ENCODE measurements at places on chromosomes 11 and 22. TPM values are rescaled to one million over a fixed set of nuclear protein-coding genes. Genes with fewer than 3 reads are reported as not detected.

- peak overlapping the region; percentile 11 for H3K27ac ChIP-seq
- H3K4me1 ChIP-seq: no peaks in the 10 kb centered on the region
- no peaks in the 10 kb centered on the region for H3K27me3 ChIP-seq
Observed at GRCh38 chr22:33757041-33757801, 163.1 kb downstream of the LARGE1 start.

DNA sequence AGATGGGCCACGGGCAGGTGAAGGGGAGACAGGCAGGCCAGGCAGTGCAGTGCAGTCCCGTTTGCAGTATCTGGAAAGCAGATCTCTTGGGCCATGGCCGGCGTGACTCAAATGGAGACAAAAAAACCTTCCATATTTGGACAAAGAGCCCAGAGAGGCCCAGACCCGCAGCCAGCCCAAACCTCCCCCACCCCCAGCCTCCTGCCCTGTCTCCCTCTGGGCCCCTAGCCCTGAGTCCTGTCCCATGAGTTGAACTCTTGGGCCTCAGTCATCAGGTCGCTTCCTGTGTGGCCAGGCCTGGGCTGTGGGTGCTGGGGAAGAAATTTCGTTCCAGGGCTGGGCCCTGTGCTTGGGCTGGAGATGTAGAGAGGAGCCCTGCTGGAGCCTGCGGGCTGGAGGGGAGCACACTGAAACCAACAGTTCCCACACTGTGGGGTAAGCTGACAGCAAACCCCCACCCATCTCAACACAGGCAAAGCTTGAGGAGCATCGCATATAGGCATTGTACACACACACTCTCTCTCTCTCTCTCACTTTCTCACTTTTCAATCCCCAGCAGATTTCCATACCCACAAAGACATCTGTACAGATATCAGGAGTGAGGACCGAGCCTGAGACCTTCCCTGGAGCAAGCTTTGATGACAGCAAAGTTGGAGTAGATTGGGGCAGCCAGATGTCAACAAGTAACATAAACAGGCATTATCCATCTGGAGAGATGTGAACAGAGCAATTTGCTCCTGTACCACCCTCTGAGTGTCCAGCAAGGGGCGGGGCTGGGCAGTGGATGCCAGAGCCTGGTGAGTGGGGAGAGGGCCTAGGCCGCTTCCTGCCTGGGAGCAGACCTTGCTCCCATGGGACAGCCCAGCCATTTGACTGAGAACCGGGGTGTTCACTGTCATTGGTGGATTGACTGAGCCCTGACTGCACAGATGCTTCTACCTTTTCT, 17.2 kb downstream of the ARHGEF17 start:
- DNase-seq: no peak
- peak overlapping the region; percentile 60 for H3K27ac ChIP-seq
- peaks cover 47% of the 10 kb centered on the region for H3K4me1 ChIP-seq

GRCh38 chr11:4090258-4090657, 4.3 kb upstream of the RRM1 start:
- H3K4me1 ChIP-seq: peaks cover 1% of the 10 kb centered on the region
- peaks cover 26% of the 10 kb centered on the region for H3K36me3 ChIP-seq
- H3K27me3 ChIP-seq: no peaks in the 10 kb centered on the region
- no peak for DNase-seq
- H3K4me3 ChIP-seq: no peak overlapping the region
- no peak overlapping the region for H3K27ac ChIP-seq

Gene MMP12
- total RNA-seq: 0.34 TPM

Gene TRIM49B
- total RNA-seq: not detected

DNA sequence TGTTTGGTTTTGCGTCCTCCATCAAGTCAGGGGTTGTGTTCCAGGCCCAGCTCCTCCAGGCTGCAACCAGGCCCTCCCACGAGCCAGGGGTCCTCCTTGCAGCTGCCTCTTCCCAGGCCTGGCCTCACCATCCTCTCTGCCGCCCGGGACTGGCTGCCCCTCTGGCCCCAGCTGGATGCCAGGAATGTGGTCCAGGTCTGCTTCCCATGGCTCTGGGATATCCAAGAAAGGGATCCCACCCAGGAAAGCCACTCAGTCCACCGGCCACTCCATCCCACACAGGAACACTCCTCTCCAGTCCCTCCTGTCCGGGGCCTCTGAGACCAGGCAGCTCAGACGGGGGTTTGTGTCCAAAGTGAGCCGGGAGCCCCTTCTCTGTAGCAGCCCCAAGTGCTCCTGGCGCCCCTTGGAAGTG, 336.4 kb downstream of the BRD1 start:
- no peak for DNase-seq
- no peak overlapping the region for H3K4me3 ChIP-seq
- H3K4me1 ChIP-seq: no peaks in the 10 kb centered on the region
- H3K27me3 ChIP-seq: no peaks in the 10 kb centered on the region
- H3K27ac ChIP-seq: no peak overlapping the region
- H3K36me3 ChIP-seq: no peaks in the 10 kb centered on the region

DNA sequence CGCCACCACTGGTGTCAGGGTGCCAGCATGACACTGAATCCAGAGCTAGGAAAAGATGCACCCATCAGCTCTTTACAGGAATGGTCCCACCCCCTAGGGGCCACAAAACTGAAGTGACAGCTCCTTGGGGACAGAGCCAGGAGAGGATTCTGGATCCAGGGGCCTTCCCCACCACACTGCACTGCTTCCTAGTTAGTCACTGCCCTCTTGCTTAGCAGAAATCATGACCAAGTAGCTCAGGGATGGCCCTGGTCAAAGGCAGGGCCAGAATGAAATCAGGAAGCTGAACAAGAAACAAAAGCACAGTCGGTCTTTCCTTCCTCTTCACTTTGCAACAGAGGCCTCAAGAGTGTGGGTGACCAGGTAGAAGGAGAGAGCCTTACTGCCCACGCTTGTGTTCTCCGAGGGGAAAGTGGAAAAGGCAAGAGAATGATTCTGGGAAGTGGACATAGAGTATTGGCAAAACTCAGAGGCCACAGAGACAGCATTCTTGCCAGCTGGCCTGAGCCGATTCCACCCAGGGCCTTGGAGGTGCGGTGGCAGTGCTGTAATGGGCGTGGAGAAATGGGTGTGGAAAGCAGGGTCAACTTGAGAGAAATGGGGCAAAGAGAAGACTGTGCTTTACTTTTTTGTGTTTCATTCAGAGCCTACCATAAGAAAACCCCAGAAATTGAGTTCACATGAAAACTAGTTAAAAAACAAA, 39.8 kb downstream of the KCNJ1 start:
- peaks cover 11% of the 10 kb centered on the region for H3K4me1 ChIP-seq
- no peak overlapping the region for H3K4me3 ChIP-seq
- H3K36me3 ChIP-seq: no peaks in the 10 kb centered on the region
- no peaks in the 10 kb centered on the region for H3K27me3 ChIP-seq
- no peak overlapping the region for H3K27ac ChIP-seq

Gene SCGB1A1
- total RNA-seq: 16.0 TPM

GRCh38 chr11:37264783-37265182, 666.7 kb upstream of the RAG2 start:
- H3K4me1 ChIP-seq: no peaks in the 10 kb centered on the region
- no peak for DNase-seq
- H3K36me3 ChIP-seq: no peaks in the 10 kb centered on the region
- no peak overlapping the region for H3K4me3 ChIP-seq
- no peaks in the 10 kb centered on the region for H3K27me3 ChIP-seq

Gene C11orf87
- 0.09 TPM for total RNA-seq

Gene C22orf31
- not detected for total RNA-seq

- no peak overlapping the region for H3K27ac ChIP-seq
- no peaks in the 10 kb centered on the region for H3K36me3 ChIP-seq
- no peak for DNase-seq
- no peaks in the 10 kb centered on the region for H3K4me1 ChIP-seq
- H3K27me3 ChIP-seq: no peaks in the 10 kb centered on the region
Observed at GRCh38 chr11:18065572-18065971, 19.5 kb upstream of the TPH1 start.

Gene HBE1
- total RNA-seq: 2.1 TPM

Gene FBXO3
- total RNA-seq: 46.4 TPM

Gene LGALS12
- 1.3 TPM for total RNA-seq

All from lung (tissue), 17 donors.